Kidney (tissue), 22 donors: ENCODE measurements at places on chromosomes 13 and 19. TPM values are rescaled to one million over a fixed set of nuclear protein-coding genes. Genes with fewer than 3 reads are reported as not detected.

The TTC9B gene
- total RNA-seq = not detected

The ATP1A3 gene
- not detected for total RNA-seq

DNA sequence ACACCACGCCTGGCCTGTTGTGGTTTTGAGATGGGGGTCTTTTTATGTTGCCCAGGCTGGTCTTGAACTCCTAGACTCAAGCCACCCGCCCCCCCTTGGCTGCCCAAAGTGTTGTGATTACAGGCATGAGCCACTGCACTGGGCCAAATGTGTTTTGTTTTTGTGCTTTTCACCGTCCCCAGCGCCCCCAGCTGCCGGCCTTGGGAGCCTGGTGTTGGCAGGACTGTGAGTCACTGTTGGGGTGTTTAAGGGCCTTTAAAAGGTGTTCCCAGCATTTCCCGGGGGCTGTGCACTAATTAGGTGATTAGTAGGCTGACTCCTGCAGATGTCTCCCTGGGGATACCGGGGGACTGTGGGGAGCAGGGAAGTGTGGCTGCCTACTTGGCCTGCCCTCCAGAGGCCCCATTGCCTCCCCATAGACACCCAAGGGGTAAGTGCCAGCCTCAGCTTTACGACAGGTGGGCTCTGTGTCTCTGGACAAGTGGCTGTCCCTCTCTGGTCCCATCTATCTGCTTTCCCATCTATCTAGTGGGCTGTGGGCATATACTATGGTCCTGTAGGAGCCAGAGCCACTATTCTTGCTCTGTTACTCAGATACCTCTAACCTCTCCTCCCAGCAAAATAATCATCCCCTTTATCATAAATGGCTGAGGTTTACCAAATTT, 11.8 kb upstream of the TLE5 start:
- no peak for DNase-seq

GRCh38 chr19:9875796-9876195, 40.7 kb downstream of the PIN1 start:
- DNase-seq = no peak

- DNase-seq = peak; percentile 90
Measured at GRCh38 chr13:93227878-93228642, 1.5 kb downstream of the GPC6 start.

DNA sequence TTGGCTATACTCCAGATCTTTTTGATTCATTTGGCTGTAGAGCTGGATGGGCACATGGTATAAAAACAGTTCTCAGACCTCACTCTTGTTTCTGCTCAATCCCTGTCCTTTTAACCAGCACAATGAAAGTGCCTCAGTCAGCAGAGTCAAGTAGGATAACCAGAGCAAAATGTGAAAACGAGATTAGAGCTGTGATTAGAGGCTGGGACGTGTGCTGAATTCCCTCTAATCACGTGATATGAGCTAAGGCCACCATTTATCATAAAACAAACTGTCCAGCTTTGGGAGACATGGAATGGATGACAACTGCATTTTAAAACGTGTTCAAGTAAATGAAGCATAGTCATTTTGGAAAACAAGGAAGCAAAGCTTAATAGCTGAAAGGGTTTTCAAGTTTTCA, 54.1 kb downstream of the GJA3 start:
- DNase-seq = no peak

DNA sequence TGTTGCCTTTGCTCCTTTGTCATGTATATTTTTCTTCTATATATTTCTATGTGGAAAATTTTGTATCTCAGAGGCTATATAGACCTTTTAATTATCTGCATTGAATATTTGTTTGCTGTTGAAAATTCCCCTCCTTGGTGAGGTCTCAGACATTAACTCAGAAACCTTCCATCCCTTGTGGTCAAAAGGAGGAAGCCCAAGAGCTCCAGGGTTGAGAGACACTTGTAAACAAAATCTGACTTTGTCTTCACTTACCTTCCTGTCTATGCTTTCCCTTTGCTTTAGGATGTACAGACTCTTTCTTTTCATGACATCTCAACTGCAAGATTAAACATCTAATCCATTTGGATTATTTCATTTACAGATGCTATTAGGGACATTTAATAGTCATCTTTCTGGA, 157.5 kb downstream of the PCDH20 start:
- no peak for DNase-seq

- no peak for DNase-seq
Measured at GRCh38 chr19:38538793-38539528, 78.8 kb downstream of the MAP4K1 start.

DNA sequence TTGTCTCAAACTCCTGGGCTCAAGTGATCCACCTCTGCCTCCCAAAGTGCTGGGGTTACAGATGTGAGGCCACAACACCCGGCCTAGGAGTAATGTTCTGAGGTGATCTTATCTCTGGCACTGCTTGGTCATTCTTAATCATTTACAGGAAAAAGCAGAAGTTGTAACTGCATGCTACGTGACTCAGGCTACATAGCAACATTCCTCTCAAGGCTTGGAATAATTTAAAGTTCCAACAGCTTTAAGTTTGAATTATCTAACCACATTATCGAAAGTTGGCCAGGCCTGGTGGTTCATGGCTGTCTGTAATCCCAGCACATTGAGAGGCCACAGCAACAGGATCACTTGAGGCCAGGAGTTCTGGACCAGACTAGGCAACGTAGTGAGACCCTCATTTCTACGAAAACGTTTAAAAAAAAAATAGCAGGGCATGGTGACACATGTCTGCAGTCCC, 3.9 kb upstream of the B9D2 start:
- DNase-seq = no peak
